Upper lobe of left lung (tissue), 6 donors: ENCODE measurements at places on chromosomes 16 and 17.

- no peak for DNase-seq
Measured at GRCh38 chr17:50362661-50363060, 10.3 kb downstream of the MRPL27 start.

DNA sequence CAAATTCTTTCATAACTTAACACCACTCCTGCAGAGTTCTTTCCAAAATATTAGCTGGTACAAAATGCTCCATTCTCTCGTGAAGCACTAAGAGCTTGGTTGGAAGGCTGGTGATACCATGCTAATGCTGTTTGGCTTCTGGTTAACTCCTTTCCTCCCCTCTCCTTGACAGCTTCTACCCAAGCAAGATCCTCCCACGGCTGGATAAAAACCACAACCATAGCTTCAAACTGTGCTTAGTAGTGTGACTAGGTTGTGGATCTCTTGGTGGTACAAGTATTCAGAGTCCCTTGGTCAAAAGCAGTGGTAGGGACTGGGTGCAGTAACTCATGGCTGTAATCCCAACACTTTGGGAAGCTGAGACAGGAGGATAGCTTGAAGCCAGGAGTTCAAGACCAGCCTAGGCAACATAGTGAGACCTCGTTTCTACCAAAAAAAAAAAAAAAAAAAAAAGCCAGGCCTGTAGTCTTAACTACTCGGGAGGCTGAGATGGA is 2.3 kb downstream of the PHAF1 start:
- DNase-seq, result no peak

DNA sequence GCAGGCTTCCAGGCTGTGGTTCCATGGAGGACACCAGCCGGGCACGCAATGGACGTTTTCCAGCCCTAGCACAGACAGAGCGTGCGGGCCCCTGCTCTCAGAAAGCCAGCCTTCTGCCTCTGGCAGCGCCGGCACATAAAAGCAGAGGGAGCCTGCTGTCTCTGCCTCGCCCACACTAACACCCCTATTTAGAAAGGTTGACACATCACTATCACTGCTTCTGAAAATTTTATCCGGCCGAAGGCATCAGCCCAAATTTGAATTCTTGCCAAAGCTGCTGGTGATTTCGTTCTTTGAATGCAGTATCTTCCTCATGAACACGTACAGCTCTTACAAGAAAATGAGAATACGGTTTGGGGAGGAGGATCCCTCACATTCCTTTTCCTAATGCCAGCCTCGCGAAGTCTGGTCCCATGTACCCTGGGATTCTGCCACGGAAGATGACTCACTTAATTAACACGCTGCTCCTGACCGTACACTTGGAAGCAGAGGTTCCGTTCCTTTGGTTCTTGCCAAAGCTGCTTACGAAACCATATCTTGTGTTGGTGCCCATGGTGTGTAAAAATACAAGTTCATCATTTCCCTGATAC is 1.3 kb upstream of the RAB11FIP3 start:
- DNase-seq, result no peak

- DNase-seq, result no peak
Measured at GRCh38 chr16:11677959-11678881, 10.0 kb downstream of the SNN start.

- DNase-seq, result no peak
Measured at GRCh38 chr17:8960325-8961140, 5.0 kb downstream of the PIK3R5 start.

GRCh38 chr16:82701442-82701955 is 74.7 kb downstream of the CDH13 start:
- DNase-seq, result no peak

DNA sequence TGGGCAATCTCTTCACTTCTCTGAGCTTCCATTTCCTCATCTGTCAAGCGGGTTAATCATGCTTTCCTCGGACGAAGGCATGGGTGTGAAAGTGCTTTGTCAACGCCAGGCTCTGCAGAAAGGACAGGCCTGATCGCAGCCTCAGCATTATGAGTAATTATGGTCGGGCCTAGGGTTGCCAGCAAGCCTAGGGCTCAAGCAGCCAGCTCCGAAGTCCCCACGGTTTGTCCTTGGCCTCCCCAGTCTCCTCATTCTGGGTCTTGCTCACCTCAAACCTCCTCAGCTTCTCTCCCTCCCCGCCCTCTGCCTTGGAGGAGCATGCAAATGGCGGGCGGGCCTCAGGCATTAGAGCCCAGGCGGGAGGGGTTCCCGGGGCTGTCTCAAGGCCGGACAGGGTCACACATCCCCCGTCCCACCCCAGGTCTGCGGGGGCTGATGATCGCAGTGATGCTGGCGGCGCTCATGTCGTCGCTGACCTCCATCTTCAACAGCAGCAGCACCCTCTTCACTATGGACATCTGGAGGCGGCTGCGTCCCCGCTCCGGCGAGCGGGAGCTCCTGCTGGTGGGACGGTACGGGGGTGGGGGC is 10.2 kb upstream of the FAM83G start:
- DNase-seq, result no peak

GRCh38 chr16:58121132-58121531 is 8.0 kb downstream of the CFAP20 start:
- no peak for DNase-seq
